ENCODE measurements at places on chromosomes 5 and 9.

DNA sequence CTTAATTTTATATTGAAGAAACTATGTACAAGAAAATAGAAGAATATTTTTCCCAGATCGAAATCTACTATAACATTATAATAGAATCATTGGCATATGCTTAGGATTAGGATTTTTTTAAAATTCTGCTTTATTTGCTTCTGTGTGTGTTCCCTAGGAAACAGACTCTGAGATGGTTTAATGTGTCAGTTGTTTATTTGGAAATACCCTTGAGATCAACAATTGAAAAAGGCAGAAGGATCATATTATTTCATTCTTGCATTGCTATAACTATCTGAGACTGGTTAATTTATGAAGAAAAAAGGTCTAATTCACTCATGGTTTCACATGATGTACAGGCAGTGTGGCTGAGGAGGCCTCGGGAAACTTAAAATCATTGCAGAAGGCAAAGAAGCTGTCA lies 622.6 kb downstream of the PRR16 start:
- no peak for DNase-seq

DNA sequence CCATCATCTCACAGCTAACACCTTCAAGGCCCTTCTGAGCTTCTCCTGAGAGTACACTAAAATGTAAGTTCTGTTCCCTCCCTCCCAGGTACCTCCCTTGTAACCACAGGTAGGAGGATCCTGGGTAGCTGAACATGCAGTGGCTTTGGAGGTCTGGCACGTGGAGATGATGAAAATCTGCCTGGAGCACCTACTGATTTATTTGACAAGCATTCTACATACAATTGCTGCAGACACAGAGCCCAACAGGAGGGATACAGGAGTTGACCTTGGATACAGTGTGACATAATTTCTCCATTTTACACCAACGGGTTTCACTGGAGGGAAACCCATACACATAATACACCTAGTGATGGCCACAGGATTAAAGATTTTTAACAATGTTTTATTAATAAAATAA lies 478.7 kb downstream of the SEMA5A start:
- no peak for DNase-seq

GRCh38 chr5:41087461-41087860 lies 16.3 kb upstream of the MROH2B start:
- no peak for DNase-seq

DNA sequence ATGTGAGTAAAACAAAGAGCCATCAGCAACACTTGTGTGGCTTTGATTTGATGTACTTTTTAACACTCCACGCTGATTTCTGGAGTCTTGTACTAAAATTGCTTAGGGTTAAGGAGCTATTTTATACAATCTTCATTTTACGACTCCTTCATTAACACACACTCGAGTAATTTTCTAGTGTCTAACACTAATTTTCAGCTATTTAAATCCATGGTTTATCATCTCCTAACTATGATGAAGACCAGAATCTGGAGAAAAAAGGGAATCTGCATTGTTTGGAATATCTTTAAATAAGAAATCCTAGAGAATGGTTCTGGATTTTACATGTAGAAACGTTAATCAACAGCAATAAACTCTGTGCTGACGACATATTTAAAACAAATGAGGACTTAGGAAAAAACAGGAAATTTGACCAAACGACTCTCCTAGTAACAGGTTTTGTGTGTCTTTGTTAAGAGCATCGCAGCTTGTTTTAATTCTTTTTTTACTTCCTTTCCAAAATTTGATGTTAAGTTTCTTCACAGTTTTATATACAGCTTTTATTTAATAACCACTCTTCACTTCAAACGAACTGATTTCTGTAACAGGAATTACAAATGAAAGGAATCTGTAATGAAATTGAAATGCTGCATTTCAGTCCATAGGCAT lies 138.5 kb downstream of the AOPEP start:
- DNase-seq = no peak

DNA sequence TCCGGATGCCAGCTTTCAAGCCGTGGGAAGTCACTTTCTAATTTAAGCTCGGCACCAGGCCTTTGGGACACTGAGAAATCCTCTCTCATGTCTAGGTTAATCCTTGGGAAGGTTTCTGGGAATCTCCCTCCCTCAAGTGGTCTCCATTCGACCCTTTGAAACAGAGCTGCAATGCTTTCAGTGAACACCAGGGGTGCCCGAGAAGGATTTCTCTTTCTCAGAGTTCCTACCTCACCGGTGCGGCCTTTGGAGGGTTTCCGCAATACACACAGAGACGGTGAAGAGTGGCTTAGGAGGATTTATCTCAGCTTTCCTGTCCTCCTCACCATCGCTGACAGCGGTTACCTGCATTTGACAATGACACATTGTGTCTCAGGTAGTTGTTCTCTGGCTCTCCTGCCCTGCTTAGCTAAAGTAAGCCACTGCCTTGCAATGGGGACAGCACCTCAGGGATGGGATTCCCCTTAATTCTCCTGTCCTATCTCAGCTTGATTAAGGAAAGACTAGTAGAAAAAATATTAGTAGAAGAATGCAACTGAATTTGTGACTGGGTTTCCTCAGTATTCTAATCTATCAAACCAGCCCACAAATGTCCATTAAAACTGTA lies 180.6 kb downstream of the GABRG2 start:
- DNase-seq = no peak

Measured in CD4-positive, alpha-beta T cell treated with Interleukin-2 at 100 ng/mL for 4 hours (primary cell).